ENCODE measurements at places on chromosomes 12 and 14.

DNA sequence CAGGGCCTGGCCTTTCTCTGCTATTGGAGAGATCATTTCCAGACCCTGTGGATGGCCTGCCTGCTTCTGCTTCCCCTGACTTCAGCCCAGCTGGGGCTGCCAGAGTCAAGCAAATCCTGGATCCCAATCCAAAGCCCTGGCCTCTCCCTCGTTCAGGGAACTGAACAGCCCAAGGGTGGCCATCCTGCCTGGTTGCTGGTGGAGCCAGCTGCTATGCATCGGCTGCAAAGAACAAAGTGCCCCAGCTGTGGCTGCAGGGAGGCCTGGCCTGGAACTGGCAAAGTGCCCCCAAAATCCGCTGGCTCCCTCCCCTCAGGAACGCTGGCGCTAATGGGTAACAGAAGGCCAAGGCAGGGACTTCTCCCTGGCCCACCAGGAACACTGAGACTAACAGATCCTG lies 56.4 kb downstream of the LRRC74A start:
- DNase-seq: no peak

DNA sequence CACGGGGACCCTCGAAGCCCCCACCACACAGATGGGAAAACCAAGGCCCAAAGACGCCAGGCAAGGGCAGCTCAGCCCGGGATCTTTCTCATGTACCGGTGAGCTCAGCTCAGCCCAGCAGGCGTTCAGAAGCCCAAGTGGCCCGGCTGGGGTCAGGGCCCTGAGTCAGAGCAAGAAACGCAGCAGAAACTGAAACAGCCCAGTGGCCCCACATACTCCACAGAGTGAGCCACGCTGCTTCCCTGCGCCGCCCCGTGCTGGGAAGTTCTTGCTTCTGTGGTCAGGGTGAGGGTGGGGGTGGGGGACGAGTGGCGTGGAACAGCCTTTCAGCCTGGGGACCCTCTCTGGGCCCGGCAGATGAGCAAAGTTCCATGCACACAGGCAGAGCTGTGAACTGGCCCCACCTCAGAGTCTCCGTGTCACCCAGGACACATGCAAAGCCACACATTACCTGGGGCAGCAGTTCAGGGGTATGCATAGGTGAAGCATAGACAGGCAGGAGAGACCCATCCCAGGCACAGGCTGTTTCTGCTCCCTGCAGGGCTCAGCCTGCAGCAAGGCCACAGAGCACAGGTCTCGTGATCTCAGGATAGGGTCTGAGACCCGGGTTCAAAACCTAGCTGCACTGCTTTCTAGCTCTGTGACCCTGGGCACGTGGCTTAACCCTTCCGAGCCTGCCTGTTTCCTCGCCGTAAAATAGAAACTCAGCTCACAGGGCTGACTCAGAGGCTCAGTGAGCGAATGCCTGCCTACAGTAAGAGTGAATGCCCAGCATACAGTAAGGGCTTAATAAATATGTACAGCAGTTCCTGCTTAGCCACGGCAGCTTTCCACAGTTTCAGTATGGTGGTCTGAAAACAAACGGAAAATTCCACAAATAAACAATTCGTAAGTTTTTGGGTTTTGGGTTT lies 21.6 kb downstream of the NCOR2 start:
- DNase-seq: no peak

- DNase-seq: no peak
Measured at GRCh38 chr12:65689508-65689907, 134.8 kb upstream of the HMGA2 start.

DNA sequence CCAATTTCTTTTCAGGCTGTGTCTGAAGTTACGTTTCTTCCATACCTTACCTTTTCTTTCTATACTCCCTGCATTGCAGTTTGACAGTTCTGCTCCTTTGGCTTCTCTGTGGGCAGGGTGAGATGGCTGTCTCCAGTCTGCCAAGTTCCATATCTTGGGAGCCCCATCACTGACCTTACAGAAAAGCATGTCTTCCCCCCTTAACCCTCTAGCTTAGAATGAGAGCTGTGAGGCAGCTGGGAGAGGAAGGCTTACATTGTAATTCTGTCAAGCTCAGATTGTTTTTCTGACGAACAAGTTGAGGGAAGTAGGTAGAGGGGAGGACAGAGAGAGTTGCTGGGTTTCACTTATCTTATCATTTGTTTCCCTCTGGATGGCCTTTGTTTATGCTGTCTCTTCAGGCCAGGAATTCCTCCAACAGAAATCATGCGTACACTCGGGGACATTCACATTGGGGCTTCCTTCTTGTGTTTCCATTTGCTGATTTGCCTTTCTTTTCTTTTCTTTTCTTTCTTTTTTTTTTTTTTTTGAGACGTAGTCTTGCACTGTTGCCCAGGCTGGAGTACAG lies 9.3 kb downstream of the DAAM1 start:
- DNase-seq: no peak

- no peak for DNase-seq
Measured at GRCh38 chr14:89317051-89317691, 99.9 kb downstream of the FOXN3 start.

GRCh38 chr12:14216405-14217294 lies 148.8 kb upstream of the ATF7IP start:
- no peak for DNase-seq

GRCh38 chr12:26195641-26196420 lies 458 bp downstream of the SSPN start:
- no peak for DNase-seq

GRCh38 chr12:44817687-44818086 lies 58.4 kb downstream of the NELL2 start:
- no peak for DNase-seq

DNA sequence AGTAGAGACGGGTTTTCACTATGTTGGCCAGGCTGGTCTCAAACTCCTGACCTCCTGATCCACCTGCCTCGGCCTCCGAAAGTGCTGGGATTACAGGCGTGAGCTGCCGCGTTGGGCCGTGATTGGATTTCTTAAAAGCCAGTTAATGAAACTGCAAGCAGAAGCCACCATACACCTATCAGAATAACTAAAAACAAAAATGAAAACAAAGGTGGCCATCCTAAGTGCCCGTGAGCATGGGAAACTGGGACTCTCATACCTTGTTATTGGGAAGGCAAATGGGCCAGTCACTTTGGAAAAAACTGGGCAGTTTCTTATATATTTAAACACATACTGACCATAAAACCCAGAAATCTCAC lies 7.7 kb upstream of the TCTN1 start:
- DNase-seq: no peak

- no peak for DNase-seq
Measured at GRCh38 chr14:96486705-96487104, 15.5 kb upstream of the PAPOLA start.

- no peak for DNase-seq
Measured at GRCh38 chr14:66104486-66104885, 381.7 kb upstream of the CCDC196 start.

DNA sequence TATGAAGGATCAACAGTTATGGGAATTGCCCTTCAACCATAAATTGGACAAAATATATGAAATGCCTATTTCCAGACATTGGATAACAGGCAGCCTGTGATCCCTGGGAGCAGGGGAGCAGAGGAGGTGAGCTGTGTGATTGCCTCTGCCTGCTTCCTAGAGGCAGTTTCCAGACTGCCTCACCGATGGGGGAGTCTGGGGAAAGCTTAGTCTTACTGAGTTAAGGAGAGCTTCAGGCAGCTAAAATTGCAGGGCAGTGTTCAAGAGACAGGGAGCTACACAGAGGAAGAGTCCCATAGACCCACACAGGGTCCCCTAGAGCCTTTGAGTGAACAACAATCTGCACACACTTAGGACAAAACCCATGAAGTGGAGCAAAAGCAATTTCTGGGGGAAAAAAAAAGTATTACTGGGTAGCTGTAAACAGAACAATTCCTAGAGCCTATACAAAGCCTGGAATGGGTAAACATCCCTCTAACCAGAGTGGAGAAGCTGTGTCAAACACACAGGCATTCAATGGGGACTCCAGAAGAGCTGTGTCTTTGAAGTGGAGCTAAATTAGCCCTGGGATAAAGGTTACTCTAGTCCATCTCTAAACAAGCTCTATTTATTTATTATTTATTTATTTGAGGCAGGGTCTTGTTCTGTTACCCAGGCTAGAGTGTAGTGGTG lies 48.3 kb upstream of the ACTN1 start:
- DNase-seq: no peak

DNA sequence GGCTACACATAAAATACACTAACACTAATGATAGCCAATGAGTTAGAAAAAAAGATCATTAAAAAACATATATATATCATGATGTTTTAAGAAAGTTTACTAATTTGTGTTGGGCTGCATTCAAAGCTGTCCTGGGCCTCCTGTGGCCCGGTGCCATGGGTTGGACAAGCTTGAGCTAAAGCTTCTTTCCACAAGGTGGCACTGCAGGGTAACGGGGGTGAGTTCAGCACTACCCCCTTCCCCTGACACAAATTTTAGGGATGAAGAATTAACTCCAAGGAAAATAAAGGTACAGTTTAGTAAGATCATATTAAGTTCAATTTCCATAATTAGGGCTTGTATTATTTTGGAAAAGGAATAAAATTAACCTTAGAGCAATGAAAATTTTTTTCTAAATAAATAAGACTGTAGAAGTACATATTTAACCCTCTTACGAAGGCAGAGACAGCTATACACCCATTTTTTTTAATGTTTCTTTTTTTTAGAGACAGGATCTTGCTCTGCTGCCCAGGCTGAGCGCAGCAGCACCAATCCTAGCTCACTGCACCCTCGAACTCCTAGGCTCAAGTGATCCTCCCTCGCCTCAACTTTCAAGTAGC lies 38.9 kb downstream of the PPP1R13B start:
- DNase-seq: peak; percentile 26

DNA sequence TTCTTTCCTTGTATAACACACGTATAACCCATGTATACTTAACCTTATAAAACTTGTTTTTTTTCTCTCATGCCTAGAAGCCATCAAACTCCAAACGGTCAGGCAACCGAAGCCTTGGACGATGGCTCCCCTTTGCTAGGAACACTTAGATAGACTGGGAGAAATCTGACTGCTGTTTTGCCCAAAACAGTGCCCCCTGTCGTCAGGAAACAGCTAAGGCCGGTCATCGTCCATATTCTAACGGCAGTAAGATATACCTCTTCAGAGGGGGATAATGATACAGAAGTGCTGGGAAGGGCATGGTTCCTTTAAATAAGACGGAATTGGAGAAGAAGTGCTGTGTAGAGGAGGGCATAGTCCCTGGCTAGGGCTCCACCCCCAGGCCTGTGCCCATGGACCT lies 130.5 kb downstream of the SLC41A2 start:
- no peak for DNase-seq

DNA sequence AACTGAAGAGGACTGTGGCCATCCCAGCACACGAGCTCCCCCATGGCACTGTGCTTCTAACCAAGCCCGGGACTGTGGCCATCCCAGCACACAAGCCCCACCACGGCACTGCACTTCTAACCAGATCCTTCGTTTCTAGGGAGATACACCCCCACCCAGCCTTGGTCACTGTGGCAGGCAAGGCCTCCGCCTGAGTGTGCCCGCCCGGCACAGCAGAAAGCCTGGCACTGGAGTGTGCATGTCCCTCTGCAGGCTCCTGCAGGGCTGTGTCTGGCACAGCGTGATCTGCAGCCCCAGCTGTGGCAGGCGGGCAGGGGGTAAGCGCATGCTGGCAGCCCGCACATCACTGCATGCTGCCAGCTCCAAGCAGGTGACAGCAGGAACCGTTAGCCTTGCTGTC lies 49.8 kb downstream of the CCDC85C start:
- no peak for DNase-seq

DNA sequence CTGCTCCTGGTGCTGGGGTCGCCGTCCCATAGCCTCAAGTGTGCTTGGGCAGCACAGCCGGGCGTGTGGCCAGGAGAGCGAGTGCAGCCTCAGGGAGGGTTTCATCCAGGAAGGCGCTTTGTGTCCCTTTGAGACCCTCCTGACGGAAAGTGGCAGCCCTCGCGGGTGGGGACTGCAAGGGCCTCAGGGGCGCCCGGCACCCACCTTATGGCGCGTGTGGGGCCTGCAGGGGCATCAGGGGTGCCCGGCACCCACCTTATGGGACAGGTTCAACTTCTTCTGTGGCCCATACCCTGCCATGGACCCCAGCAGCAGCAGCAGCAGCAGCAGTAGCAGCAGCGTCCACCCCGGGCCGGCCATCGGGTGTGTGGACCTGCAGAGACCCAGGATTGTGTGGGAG lies 4.5 kb downstream of the LRCOL1 start:
- no peak for DNase-seq

DNA sequence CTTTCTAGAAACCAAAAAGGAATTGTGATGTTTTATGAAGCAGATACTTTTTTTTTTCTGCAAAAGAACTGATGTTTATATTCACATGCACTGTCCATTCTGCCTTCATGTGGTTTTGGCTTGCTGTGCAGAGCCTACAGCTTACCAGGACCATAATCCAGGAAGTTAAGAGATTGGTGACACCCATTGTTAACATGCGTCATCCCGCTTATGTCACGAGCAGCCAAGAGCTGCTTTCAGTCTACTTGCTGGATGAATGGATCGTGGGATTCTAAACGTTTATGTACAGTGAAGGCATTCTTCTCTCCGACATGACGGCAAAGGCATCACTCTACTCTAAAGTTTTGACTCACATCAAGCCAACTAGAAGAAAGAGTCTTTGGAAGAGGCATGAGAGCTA lies 76.6 kb downstream of the PAX9 start:
- DNase-seq: no peak

GRCh38 chr12:12741660-12742059 lies 24.5 kb downstream of the CDKN1B start:
- no peak for DNase-seq

DNA sequence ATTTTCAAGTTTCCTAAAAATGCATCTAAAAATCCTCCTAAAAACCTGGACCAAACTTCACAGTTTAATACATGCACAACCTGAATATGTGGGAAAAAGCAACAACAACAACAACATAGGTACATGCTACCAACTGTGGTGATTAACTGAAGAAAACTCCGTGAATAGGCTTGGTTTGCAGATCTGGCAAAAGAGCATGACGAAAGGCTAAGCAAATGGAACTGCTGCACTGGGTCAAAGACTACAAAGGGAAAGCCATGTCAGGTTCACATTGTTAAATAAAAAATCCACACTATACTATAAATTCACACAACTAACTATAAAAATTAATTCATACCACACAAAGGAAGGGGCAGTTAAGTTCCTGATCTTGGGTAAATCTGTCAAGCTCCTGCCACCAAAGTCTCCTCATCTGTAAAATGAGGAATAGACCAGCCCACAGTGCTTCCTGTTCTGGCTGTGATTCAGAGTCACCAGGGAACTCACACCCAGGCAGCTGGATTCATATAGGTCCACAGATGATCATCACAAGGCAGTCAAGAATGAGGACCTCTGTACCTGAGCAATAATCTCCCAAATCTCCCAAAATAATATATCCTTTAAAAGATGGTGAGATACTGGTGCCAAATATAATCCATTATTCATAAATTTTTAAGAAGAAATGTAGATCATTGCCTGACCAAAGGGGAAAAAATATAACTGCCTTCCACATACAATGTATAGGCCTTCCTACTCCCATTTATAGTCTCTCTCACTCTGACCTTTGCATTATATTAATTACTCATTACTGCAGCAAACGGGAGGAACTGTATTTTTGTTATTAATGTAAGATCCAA lies 7.0 kb downstream of the CORO1C start:
- no peak for DNase-seq

DNA sequence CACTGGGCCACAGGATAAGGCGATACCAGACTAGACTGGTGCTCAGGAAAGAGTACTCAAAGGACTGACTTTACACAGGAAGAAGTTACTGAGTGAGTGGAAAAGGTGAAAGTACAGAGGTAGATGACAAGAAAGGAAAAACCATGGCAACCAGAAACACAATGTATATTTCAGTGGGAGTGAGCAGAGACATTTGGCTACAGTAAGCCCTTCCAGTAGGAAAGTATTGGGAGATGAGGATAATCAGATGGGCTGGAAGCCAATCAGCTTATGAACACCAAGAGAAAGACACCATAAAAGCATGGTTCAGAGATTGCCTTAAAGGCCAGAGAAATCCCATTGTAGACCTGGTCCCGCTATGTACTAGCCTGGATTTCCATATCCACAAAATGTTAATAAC lies 51.6 kb downstream of the TMTC1 start:
- no peak for DNase-seq

All from fibroblast of skin of left biceps (primary cell).